ENCODE measurements at places on chromosomes 3 and 15. TPM values are rescaled to one million over a fixed set of nuclear protein-coding genes. Genes with fewer than 3 reads are reported as not detected.

DNA sequence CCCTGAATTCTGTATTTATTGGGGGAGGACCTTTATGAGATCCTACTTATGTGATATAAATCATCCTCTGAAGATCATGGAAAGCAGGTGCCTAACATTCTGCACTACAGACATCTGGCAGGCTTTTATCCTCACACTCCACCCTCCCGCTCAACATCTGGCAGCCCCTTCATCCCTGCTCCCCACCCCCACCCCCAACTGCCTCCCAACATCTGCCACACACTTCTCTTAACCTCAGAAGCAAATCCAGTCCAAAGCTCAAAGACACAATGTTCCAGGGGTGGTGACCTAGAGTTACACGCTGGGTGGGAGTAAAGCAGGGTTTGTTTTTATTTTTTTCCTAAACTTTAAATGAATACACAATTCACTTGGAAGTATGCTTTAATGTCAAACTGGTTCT, 184.5 kb upstream of the ATP11B start:
- no peak for DNase-seq
- H3K4me1 ChIP-seq, result peaks cover 29% of the 10 kb centered on the region
- H3K36me3 ChIP-seq, result no peaks in the 10 kb centered on the region
- H3K4me3 ChIP-seq, result no peak overlapping the region
- H3K27me3 ChIP-seq, result peaks cover 5% of the 10 kb centered on the region

PIF1 gene
- 10.8 TPM for total RNA-seq

WDR49 gene
- 0.47 TPM for total RNA-seq

DNA sequence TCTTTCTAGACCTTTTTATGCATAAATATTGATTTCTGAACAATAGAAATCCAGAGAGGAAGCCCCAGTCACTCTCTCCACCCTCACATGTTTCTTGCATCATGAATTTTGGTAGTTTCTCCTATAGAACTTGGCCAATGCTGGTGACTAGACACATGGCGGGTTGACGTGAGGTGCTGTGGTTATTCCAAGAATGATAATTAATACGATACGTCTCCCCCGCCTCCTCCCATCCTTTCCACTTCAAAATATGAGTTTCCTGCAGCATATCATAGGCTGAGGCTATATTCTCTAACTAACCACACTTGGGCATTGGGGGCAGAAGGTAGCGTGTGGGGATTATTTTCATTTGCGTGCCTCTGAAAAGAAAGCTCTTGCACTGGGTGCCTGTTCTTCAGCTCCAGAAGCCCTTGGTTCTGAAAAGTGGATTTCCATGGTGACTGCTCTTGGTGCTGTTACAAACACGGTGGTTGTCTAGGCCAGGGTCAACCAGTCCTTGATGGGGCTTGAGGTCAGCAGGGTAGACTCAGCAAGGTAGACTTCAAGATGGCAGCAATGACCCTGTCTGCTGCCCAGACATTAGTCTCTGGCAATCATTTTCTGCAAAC, 5.3 kb downstream of the TNFSF10 start:
- H3K27me3 ChIP-seq, result no peaks in the 10 kb centered on the region
- no peak overlapping the region for H3K27ac ChIP-seq
- H3K36me3 ChIP-seq, result no peaks in the 10 kb centered on the region
- no peak overlapping the region for H3K4me3 ChIP-seq
- no peak for DNase-seq

Data from mesothelial cell of epicardium (in vitro differentiated cells).